Astrocyte (in vitro differentiated cells and primary cell): ENCODE measurements at places on chromosomes 11 and 22.

DNA sequence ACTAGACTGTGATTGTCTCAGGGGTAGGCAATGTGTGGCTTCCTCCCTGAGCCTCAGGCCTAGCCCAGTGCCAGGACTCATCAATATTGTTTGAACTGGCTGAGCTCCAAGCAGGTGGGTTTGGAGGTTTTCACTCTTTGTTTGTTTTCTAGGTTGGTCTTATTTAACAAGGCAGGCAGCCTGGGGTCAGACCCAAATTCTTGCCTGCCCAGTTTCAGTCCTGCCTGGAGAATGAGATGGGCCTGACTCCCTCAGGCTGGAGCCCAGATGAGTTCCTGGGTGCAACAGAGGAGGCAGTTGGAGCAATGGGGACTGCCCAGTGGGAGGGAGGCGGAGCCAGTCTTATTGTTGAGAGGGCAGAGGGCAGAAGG lies 28.3 kb upstream of the TP53I11 start:
- no peak for DNase-seq

DNA sequence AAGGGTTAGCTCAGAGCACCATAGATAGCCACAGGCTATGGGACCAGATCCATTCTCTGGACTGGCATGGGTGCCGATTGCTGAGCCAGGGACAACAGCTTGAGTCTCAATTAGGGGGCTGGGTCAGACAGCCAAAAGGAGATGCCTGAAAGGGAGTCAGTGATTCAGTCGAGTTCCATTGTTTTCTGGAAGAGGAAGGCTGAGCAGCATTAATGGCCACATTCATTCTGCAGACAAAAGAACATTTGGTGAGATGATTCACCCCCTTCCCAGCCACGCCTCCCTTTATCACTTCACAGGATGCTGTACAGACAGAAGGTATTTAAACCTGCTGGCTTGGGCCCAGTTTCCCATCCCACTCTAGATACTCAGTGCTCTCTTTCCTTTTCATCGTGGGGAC lies 131.9 kb downstream of the ADAMTS15 start:
- peak; percentile 99 for DNase-seq

- DNase-seq: peak; percentile 89
These were observed 123.9 kb upstream of the NARS2 start for GRCh38 chr11:78698612-78699011.

- no peak for DNase-seq
These were observed 13.1 kb downstream of the PLCB3 start for GRCh38 chr11:64264371-64264852.

GRCh38 chr11:122642971-122643370 lies 12.6 kb upstream of the UBASH3B start:
- peak; percentile 49 for DNase-seq

- no peak for DNase-seq
These were observed 85.7 kb downstream of the WNT11 start for GRCh38 chr11:76120513-76121101.

DNA sequence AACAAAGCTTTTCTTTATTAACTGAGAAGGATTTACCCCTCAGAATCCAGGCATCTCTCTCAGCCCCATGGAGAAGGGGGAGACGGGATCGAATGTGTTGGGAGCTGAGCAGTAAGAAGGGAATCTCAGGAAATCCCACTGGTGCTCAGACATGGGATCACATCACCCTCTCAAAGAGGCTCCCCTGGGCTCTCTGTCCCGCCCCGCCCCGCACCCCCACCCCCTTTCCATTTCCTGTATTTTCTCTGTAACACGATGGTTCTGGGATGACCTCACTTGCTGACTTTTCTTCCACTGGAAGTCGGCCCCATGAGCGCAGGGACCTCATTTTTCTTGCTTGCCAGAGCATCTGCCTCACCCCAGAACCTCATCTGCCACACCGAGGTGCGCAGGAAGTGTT lies 100.0 kb downstream of the RPS6KA4 start:
- DNase-seq: no peak

GRCh38 chr22:18005201-18005926 lies 19.0 kb downstream of the MICAL3 start:
- DNase-seq: no peak

DNA sequence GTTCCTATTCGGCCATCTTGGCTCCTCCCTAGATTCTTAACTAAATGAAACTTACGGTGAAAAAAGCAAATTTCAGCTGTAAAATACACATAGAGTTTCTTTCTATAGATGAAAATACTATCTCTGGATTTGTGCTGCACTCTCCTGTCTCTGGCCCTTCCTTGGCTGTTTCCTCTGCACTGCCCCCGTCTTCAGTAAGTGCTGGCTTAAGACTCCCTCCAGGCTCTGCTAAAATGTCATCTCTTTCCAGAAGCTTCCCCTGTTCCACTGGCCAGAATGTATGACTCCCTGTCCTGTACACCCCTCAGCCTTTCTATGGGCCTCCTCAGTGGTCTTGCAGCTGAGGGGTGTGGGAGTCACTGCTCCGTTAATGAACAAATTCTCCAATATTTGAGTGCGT lies 109.1 kb upstream of the NARS2 start:
- DNase-seq: no peak

DNA sequence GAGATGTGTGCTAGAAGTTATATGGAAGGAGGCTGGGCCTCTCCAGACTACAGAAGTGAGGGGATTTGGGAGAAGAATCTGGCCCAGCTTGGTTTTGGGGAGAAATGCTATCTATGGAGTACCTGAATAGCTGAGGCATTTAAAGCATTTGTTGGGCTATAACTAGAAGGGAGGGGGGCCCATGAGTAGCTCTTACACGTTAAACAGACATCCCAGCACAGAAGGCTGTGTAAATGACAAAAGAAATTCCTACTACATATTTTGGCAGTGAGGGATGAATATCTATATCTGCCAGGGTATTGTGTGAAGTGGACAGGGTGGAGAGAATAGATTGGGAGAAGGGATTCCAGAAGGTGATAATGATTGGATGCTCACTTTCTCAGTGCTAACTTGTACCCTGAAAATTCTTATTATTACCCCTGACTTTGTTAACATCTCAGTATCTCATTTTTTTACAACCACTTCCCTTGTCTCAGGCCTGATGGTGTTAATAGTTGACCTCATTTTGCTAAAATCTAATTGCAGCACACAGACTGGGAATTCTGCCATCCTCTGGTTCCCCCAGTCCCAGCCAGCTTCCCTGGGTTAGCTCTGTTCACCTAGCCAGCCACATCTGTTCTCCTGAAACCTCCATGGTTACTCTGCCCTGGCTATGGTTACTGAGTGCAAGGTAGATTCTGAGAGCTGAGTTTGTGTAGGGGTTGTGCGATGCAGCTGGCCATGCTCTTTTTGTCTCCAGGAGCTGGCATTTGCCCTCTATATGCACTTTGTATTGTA lies 28.8 kb upstream of the RRM1 start:
- peak; percentile 53 for DNase-seq

DNA sequence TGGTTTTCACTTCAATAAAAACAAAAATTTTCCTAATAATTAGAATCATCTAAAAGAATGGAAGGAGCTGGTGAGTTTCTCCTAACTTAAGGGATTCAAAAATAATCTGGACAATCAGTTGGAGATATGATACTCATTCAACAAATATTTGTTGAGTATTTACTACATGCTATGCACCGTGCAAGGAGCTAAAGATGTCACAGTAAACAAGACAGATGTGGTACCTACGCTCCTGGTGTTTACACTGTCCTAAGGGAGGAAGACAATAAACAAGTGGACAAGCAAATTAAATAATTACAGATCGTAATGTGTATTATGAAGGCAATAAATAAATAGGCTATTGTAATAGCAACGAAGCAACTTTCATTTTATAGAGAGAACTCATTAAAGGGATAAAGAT lies 9.9 kb upstream of the SPON1 start:
- no peak for DNase-seq

DNA sequence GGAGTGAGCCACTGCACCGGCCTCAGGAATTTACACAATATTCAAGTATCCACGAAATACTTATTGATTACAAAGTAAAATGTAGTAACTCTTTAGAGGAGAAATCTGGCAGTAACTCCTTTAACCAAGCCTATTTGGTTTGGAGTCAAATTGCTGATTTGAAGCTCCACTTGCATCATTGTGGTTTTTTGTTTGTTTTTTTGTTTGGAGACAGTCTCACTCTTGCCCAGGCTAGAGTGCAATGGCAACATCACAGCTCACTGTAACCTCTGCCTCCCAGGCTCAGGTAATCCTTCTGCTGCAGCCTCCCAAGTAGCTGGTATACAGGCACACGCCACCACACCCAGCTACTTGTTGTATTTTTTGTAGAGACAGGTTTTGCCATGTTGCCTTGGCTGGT lies 6.4 kb upstream of the QSER1 start:
- DNase-seq: no peak

- no peak for DNase-seq
These were observed 380.5 kb downstream of the SHANK2 start for GRCh38 chr11:70871881-70872280.

DNA sequence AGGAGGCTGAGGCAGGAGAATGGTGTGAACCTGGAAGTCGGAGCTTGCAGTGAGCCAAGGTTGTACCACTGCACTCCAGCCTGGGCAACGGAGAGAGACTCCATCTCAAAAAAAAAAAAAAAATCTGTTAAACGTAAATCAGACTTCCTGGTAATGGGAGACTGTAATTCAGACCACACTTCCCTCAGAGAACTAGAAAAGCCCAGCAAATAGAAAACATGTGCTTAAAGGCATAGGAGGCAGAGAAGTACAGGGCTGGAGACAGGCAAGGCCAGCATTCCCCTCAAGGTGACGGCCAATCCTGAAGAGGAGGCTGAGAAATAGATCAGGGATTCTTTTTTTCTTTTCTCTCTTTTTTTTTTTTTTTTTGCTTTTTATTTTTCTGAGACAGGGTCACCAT lies 8.2 kb downstream of the GGT5 start:
- no peak for DNase-seq

GRCh38 chr11:8598506-8598905 lies 4.5 kb upstream of the STK33 start:
- no peak for DNase-seq

DNA sequence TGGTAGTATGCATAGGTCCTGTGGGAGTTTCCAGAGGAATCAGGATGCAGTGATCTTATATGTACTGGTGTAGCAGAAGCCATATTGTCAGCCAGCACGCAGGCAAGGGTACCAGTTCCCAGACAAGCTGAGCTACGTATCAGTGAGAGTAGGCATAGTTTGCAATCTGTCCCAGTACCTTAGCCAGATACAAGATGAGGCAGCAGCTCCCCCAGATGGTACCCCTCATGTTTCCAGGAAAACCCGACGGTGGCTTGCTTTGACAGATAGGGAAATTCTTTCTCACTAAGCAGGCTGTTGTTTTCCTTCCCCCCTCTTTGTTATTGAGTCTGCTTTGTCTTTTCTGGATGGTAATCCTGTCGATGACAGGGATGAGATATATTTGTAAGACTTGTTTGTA lies 109.7 kb upstream of the RRM1 start:
- DNase-seq: no peak

- peak; percentile 35 for DNase-seq
These were observed 111.0 kb upstream of the ARHGAP42 start for GRCh38 chr11:100575860-100576717.

DNA sequence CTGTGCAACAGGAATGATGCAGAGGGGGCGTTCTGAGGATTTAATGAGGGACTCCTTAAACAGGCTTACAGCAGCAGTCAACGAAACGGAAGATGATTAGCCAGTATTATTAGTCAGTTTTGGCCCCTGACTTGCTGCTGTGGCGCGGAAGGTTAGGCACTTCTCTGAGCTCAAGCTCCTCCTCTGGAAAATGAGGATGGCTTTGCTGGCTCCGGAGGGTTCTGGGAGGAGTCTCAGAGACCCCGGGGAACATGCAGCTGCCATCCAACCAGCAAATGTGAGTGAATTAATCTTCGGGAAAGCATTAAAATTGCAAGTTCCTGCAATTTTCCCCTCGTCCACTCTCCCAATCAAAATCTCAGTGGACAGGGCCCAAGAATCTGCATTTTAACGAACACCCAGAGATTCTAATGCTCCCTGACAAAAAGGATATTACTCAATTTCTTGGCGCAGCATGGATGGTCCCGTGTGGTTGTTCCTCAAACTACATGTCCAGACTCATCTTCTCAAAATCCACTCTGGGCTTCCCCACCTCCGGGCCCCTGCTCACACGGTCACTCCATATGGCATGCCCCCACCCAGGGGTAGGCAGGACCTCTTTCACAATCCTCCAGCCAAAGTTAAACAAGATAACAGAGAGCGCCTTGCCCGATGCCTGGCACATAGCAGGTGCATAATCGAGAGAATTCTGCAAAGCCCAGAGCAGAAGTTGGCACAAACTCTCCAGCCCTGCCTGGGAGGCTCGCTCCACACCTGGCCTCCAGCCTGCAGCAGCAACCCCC lies 6.4 kb downstream of the ELFN2 start:
- DNase-seq: peak; percentile 32
